Fibroblast of lung (primary cell): ENCODE measurements at places on chromosomes 2 and 18. TPM values are rescaled to one million over a fixed set of nuclear protein-coding genes. Genes with fewer than 3 reads are reported as not detected.
A peak's percentile ranks its signal among the peaks of the same experiment; 100 is the strongest.

DNA sequence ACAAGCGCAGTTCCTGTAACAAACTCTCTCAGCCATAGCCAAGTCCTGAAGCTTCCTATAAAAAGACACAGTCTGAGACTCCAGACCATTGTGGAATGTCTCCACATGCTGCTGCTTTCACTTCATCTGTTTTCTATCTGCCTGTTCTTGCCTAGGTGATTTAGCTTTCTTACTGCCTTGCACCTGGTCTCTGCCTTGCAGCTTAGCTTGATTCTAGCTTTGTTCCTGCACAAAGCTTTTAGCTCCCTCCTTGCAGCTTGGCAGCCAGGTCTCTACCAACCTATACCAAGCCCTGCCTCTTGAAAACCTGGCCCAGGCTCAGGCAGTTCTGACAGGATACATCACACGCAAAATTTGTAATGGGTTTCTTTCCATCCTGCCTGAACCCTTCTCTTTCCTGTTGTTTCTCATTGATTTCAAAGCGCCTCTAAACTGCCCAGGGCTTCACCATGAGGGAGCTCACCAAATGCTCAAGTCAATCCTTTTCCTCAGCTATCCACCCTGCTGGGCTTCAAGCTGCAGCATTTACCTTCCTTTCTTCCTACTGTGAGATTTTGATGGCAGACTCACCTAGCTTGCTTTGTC lies 941.3 kb upstream of the NXPH2 start:
- DNase-seq, result no peak

DNA sequence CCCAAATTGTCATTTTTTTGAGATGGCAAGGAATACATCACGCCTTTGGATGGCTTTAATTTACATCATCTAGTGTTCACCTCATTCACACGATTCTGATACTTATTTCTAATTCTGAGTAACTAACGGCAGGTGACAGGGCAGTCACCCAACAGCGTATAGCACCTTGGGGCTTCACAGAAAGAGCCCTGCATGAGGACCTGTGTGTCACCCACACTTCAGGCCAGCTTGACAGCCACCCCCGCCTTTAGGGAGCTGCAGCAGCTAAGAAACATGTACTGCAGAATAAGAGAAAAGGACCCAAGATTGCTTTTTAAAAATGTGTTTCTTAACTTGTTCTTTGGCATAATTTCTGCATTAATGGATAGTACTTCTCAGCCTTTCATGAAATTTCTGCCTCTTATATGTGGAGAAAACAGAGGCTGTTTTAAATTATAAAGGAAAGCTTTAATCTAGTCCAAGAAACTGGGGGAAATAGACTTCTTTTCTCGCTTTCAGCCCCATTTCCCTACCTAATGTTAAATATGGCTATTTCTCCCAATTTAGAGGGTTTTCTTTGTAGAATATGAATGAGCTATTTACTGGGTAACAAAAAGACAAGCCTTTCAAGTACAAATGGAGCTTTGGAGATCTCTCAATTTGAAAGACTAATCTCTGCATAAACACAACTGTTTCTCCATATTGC lies 245.1 kb downstream of the LDLRAD4 start:
- no peak for DNase-seq

DNA sequence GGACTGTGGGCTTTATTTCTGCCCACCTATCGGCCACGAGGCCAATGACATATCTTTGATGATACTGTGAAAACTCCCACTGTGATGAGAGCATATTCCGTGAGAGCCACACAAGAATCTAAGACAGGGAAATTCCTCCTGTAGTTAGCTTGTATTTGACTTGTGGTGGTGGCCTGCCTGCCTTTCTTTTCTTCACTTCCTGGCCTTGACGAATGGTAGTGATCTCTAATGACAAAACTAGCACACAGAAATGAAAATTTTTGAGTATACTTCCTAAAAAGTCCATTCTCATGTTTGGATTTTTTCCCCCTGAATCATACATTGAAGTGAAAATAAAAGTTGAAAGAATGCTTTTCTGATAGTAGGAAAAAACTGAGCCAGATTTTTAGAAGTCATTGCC lies 94.4 kb downstream of the MGAT5 start:
- DNase-seq, result peak; percentile 73

DNA sequence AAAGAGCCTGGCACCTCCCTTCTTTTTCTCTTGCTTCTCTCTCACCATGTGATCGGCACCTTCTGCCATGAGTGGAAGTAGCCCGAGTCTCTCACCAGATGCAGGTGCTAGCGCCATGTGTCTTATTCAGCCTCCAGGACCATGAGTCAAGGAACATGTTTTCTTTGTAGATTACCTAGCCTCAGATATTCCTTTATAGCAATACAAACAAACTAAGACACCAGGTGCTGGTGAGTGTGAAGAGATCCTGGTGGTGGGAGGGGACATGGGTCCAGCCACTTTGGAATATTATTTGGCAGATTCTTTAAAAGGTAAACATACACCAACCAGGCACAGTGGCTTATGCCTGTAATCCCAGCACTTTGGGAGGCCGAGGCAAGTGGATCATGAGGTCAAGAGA lies 5.9 kb upstream of the USP40 start:
- DNase-seq, result no peak

- no peak for DNase-seq
These were observed 606 bp downstream of the AGBL5 start for GRCh38 chr2:27051902-27052645.

GRCh38 chr2:76406134-76406855 lies 695.6 kb upstream of the GCFC2 start:
- DNase-seq, result no peak

Gene ABCG5
- not detected in 2 replicates for total RNA-seq

Gene PRKAG3
- total RNA-seq, result 0.26 and 0.33 TPM in 2 replicates

Gene GREB1L
- 0.26 and 0.33 TPM in 2 replicates for total RNA-seq

Gene SP5
- under 0.01 TPM in 1 of 2 replicates, not detected in the other for total RNA-seq

Gene C2orf66
- total RNA-seq, result 0.17 and 0.26 TPM in 2 replicates

Gene OTX1
- total RNA-seq, result 0.17 TPM in 1 of 2 replicates, not detected in the other

Gene ALPI
- total RNA-seq, result not detected in 2 replicates
